ENCODE measurements at places on chromosomes 7 and 10.
A peak's percentile ranks its signal among the peaks of the same experiment; 100 is the strongest.

- no peak for DNase-seq
These were observed 3.5 kb downstream of the AIMP2 start for GRCh38 chr7:6012355-6013104.

DNA sequence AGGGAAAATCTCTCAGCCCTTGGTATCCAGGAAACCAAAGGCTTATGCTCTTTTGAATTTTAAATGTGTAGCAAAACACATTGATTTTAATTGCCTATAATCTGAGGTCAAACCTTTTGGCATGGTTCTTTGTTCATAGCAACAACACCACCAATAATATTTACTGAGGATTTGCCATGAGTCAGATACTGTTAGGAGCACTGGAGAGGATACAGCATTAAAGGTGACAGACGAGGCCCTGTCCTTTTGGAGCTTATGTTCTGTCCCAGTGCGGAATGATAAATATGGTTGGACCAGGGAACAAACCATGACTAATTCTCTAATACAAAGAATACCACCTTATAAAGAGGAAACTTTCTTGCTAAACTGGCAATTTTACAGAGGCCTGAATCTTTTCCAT lies 176.6 kb downstream of the CTNNA3 start:
- DNase-seq: no peak

- no peak for DNase-seq
These were observed 49.6 kb upstream of the SLIT1 start for GRCh38 chr10:97235353-97235752.

GRCh38 chr7:41700044-41700471 lies 2.8 kb downstream of the INHBA start:
- DNase-seq: no peak

- DNase-seq: no peak
These were observed 91.6 kb downstream of the AKR1D1 start for GRCh38 chr7:138167869-138168296.

DNA sequence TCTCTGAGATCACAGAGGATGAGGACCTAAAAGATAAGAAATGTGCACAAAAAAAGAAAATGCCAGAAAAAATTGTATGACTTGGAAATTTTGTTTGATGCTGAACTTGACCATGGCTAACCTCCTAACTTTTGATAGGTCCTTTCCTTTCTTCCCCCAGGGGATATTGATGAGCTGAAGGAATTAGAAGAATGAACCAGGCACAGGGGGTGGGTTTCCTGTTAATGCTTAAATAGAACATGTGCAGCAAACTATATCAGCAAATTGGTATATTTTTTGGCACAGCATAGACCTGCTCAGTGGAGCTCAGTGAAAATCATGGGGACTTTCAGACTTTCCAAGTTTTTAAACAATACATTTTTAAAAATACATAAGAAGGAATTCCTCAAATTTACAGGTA lies 300.7 kb downstream of the HDAC9 start:
- DNase-seq: no peak

DNA sequence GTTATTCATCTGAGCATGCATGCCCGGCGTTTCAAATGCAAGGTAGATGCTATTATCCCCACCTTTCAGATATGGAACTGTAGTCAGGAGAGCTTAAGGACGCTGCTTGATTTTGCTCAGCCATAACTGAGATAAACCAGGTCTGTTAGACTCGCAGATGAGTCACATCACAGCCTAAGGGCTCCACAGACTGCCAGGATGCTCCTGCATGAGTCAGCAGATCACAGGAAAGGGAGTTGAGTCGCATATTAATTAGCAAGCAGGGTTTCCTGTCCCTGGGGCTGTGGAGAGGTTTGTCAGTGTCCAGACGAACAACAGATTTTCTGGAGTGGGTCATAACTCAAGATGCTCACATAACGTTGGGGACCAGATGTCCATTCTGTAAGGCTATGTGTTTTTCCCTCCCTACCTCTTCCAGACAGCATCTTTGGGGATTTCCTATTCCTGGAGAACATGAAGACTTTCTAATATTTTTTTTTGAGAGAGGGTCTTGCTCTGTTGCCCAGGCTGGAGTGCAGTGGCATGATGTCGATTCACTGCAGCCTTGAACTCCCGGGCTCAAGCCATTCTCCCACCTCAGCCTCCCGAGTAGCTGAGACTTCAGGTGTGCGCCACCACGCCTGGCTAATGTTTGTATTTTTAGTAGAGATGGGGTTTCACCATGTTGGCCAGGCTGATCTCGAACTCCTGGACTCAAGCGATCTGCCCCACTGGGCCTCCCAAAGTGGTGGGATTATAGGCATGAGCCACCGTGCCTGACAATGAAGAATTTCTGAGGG lies 36.7 kb downstream of the PFKFB3 start:
- peak; percentile 16 for DNase-seq

- peak; percentile 13 for DNase-seq
These were observed 76.0 kb downstream of the ATXN7L1 start for GRCh38 chr7:105800442-105800841.

- no peak for DNase-seq
These were observed 40.3 kb upstream of the DLD start for GRCh38 chr7:107850643-107851042.

DNA sequence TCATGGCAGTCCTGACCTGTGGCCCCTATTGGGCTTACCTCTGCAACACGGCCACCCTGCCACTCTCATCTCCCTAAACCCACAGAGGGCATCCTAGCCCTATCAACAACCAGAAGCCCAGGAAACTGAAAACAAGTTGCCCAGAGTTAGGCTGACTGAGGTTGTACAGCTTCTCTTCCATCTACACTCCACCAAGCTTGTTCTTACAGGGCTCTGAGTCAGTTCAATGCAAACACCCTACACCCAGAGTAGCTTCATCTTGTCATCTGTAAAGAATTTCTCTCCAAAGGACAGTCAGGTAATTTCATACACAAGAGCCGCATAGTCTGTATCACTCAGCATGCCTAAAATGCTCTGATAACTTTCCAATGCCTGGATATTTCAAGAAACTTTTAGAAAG lies 175.4 kb downstream of the ARID5B start:
- no peak for DNase-seq

GRCh38 chr7:128997181-128997580 lies 57.7 kb downstream of the TNPO3 start:
- no peak for DNase-seq

DNA sequence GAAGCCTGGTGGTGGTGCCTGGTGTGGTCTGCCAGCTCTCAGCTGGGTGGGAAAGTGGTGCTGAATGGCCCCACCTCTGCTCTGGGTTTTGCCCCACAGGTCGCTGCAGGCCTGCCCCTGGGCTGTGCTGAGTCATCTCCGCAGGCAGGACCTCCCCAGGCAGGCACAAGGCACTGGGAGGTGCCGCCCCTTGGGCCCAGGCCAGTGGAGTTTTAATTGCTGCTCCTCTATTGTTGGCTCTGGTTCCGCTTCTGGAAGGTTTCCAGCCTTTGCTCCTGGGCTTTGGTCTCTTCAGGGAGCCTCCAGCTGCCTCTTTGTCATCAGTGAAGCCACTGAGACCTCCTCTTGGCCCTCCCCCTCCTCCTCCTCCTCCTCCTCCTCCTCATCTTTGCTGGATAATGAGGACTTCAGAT lies 180.3 kb upstream of the GRB10 start:
- no peak for DNase-seq

DNA sequence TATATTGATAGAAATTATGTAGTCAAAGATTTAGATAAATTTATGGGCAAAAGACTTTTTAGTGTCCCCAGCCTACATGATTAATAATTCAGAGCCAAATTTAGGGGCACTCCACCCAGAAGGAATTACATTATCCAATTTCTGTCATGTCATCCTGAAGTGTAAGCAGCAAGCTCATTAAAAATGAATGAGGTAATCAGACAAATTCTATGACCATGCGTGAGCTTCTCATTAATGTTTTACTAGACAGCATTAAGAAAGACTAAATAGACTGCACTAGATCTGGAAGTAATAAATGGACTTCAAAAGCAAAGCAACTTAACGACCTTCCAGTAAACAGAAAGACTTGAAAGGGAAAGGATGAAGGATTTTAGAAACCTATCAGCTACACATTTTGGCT lies 22.7 kb upstream of the TRUB1 start:
- no peak for DNase-seq

DNA sequence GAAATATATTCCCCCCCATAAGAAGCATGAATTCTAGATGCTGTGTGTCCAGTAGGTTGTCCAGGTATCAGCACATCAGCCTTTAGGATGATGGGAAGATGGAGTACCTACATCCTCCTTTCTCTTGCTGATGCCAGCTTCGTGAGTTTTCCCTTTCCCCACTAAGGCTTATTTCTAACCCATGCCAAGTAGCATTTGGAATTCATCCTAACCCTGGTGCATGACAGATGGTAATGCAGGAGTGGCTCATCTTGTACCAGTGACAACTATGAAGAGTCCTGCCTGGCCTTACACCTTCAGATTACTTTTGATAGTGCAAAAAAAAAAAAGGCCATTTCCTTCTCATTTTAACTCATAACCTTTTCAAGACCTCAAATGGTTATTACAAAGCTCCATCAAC lies 58.7 kb downstream of the ARHGAP21 start:
- DNase-seq: no peak

DNA sequence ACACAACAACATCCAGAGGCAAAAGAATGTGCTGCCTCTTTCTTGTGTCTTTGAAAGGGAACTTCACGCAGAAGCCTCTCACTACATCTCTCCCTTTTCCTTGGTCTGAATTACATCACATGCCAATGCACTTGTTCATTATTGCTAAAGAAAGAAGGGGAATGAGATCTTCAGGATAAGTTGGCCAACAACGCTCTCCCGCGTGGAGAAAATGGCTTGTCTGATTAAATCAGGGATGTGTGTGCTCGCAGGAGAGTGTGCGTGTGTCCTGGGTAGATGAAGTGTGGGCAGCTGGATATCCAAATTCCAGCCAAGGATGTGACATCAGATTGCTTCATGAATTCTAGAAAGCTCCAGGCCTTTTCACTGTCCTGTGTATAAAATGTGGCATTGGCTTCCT lies 541.6 kb upstream of the FZD8 start:
- DNase-seq: no peak

- no peak for DNase-seq
These were observed 336.0 kb downstream of the ADARB2 start for GRCh38 chr10:1401071-1401965.

GRCh38 chr10:25842146-25842545 lies 91.9 kb upstream of the MYO3A start:
- no peak for DNase-seq

GRCh38 chr10:117619223-117619622 lies 76.7 kb downstream of the EMX2 start:
- no peak for DNase-seq

- no peak for DNase-seq
These were observed 18.7 kb upstream of the ATP6V0A4 start for GRCh38 chr7:138816650-138817049.

DNA sequence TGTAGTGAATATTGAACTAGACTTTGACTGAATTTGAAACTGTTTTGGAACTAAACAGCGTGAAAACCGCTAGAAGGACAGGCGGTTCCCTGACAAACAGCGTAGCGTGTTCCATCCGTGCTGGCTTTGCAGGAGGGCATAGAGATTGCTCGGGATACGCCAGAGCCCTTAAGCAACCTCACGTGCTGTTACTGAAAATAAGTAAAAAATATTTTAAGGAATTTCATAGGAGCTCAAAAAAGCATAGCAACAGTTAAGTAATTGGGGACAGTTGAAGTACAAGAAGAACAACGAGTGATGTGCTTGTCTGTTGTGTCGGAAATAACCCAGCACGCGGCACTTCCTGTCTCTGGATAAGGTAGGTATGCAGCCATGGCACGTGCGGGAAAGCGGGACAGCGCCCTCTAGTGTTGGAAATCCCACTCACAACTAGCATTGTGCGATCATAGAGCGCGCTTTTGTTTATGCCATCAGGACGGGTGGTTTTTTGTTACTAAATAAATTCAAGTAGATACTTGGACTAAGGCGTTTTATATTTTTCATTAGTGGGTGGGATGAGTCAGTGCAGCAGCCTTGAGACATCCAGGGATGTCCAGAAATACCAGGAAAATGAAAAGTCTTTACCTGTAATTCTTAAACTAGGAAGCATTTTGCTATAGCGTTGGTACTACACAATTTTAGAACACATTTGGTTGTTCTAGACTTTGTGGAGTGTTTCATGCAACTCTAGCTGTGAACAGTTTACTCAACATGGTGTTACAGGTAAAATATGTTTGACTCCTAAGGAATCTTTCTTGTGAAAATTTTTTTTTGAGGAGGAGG lies 50.4 kb downstream of the DNAJB6 start:
- peak; percentile 76 for DNase-seq

- no peak for DNase-seq
These were observed 5.7 kb upstream of the PRR15 start for GRCh38 chr7:29557954-29558353.
